ENCODE measurements at places on chromosomes 1 and 21.

GRCh38 chr1:176949033-176949662 lies 215.4 kb downstream of the ASTN1 start:
- no peak for DNase-seq

GRCh38 chr1:91790392-91790791 lies 95.6 kb downstream of the TGFBR3 start:
- DNase-seq: no peak

DNA sequence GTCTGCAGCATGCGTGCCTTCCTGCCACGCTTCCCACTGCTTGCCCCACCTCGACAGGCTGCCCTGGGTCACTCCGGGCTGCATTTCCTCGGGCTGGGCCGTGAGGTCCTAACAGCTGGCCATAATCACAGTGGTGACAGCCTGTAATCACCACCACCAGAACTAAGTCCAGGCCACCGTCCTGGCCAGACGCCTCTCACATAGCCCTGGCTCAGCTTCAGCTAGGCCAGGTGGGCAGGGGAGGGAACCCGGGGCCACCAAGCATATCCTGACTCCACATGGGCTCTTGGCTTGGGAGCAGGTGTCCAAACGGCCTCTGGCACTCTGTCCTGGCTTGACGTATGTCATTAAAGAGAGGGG lies 229.5 kb downstream of the TRABD2B start:
- no peak for DNase-seq

DNA sequence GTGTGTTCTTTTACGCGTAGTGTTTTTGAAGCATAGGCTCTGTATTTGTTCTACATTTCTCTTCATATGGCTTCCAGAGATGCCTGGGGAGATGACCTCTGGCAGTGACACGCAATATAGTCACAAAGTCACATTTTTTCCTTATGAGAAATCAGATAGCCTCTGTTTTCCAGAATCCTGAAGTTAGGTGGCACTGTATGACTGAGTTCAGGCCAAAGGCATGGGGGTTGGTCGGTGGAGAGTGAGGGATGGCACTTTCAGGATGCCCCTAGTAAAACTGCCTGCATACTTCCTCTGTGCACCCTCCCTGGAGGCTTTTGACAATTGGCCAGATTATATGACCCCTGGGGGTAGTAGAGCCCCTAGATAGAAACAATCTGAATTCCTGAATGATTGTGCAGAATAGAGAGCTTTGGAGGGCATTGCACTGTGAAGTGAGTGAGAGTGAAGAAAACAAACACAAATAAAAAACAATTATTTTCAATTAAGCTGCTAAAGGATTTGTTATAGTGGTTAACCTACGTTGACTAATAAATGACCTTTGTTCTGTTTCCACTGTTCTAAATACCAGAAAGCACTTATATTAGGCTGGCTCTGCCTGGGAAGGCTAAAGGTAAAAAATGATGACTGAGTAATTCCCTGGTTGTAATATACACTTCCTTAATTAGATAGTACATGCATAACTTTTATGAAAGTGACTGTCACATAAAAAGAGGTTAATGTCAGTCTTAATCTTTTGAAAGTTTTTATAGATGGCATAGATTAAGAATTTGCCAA lies 1660.8 kb downstream of the PLA2G4A start:
- no peak for DNase-seq

DNA sequence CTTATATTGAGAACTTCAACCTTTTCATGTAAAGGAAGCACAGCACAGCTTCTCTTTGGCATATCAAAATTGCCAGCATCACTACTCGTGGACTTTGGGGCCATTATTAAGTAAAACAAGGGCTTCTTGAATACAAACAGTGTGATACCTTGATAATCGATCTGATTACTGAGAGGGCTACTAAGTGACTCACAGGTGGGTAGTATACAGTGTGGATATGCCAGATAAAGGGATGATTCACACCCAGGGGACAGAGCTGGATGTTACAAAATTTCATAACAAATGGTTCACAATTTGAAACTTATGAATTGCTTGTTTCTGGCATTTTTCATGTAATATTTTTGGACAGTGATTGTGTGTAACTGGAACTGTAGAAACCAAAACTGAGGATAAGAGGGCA lies 15.4 kb downstream of the HDAC1 start:
- DNase-seq: no peak

DNA sequence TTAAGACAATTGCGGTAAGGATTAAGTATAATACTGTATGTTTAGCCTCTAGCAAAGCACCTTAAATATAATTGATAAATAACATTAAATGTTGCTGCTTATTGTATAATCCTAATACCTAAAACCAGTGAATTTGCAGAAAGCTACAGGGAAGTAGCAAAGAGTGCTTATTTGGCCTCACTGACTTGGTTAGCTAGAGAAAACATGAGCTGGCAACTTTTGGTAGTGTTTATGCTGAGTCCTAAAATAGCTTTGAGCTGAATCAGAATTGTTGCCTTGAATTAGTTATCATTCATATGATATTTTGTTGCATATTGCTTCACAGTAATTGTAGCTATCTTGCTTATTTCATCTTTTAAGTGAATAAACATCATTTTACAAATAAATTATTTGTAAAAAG lies 3.5 kb downstream of the TRIM67 start:
- no peak for DNase-seq
